Endothelial cell (in vitro differentiated cells): ENCODE measurements at places on chromosomes 5 and 9. TPM values are rescaled to one million over a fixed set of nuclear protein-coding genes. Genes with fewer than 3 reads are reported as not detected.

Gene SPIN1
- 97.3 TPM for total RNA-seq

Gene PRDM9
- not detected for total RNA-seq

Gene CFAP157
- total RNA-seq: 0.85 TPM

Gene PCDHGB1
- total RNA-seq: 3.1 TPM

Gene JAKMIP2
- 4.3 TPM for total RNA-seq

Gene PCDHA1
- total RNA-seq: 0.13 TPM

Gene DDX41
- total RNA-seq: 125 TPM

Gene PCDHB13
- total RNA-seq: 7.1 TPM

Gene SLC34A1
- not detected for total RNA-seq

Gene OBP2B
- total RNA-seq: not detected

Gene SPINK4
- total RNA-seq: not detected

Gene TENT4A
- total RNA-seq: 24.7 TPM

Gene C9
- total RNA-seq: not detected

Gene POU5F2
- total RNA-seq: 0.64 TPM

Gene BRD3OS
- total RNA-seq: 11.4 TPM

Gene PAEP
- not detected for total RNA-seq

Gene C9orf152
- total RNA-seq: not detected

Gene LMX1B
- 0.26 TPM for total RNA-seq

Gene TMC1
- total RNA-seq: not detected

Gene COX7C
- total RNA-seq: 434 TPM

Gene PCDHGC5
- 2.9 TPM for total RNA-seq

Gene PALM2AKAP2
- 1.2 TPM for total RNA-seq

Gene CATSPER3
- 0.33 TPM for total RNA-seq

Gene GBGT1
- 98.4 TPM for total RNA-seq

Gene RAI14
- total RNA-seq: 127 TPM
